MG63 (cell line): ENCODE measurements at places on chromosomes 6 and 20.
A peak's percentile ranks its signal among the peaks of the same experiment; 100 is the strongest.

DNA sequence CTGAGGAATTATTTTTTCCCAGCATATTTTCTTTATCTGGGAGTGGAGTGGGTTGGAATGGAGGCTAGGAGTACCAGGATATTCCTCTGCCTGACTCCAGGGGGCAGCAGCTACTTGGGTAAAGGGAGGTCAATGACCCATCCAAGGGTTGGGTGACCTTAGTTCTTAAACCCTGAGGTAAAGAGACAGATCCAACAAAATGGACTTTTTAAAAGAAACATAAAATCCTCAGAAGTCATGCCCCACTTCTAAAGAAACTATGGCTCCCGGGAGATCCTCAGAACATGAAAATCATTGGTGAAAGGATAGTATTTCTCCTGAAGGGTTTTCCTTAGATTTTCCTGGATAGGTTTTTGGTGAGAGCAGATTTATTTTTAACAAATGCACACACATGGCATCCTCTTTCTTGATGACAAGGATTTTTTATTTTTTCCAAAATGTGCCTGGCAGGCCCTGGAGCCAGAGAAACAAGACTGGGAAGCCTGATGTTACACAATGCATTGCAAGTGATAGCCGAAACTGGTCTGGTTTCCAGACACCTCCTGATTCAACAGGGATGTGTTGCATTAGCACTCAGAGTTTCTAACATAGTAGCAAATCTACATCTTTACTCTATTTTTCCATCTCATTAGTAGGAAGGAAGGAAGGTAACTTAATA lies 240.9 kb upstream of the BTBD3 start:
- peak; percentile 67 for DNase-seq

DNA sequence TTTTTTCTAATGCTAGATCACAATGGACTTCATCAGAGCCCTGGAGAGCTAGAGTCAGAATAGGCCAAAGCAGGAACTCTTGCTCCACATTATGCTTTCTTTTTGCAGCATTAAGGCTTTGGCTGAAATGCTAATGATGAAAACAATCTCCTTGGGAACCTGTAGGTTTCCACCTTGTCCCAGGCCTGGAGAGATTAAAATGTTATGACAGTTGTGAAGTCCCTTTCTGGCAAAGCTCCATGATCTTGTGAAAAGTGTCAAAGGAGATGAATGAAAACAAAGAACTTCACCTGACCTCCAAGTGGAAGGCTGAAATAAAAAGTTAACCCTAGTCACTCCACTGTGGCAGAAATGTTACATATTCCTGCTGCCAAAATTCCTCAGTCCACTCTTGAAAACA lies 64.0 kb upstream of the LRRC1 start:
- no peak for DNase-seq

DNA sequence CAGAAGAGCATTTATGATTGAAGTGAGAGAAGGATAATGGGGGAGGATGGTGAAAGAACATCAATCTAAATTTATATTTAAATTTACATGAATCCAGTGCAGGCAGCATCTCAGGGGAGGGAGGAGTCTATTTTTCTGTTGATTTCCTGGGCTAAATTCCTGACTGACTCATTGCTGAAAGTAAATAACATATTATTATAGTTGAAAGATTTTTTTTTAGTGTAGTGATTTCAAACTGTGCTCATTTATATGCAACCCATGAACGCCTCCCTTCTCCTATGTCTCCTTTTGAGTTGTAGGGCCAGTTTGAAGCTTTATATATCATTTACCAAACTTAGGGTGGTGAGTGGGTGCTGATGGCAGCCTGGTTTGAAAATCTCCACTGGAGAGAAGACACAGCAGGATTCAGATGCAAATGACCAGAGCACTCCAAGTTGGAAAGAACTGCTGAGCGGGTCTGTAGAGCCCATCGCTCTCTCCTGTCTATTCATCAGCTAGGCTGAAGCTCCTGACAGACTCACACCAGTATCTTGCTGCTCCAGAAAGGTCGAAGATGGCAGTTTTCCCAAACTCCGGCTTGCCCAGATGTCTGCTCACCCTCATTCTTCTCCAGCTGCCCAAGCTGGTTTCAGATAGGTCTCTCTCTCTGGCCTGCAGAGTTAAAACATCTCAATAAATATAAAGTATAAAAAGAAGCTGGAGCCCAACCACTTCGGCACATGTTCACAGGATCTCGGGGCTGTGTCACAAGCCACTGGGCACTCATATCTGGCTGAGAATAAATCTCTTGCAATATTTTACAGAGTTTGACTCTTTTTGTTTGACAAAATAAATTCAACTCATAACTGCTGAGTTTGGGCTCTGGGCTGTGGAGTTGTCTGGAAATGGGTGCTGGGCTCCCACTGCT lies 18.3 kb downstream of the BTN2A1 start:
- peak; percentile 10 for DNase-seq

DNA sequence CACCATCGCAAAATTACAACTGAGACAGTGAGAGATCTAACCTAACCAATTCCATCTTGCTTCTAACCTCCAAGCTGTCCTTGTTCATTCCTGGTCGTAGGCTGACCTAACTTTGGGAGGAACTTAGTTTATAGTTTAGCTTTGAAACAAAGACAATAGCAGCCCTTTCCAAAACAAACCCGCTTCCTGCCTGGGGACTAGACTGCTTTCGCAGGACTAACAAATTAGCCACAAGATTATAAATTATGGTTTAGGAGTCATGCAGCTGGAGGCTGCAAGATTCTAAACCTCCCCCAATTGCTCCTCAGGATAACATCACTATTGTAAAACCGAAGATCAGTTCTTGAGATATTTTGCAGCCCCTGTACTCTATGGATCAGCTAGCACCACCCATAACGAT lies 63.2 kb downstream of the TRIM27 start:
- no peak for DNase-seq

DNA sequence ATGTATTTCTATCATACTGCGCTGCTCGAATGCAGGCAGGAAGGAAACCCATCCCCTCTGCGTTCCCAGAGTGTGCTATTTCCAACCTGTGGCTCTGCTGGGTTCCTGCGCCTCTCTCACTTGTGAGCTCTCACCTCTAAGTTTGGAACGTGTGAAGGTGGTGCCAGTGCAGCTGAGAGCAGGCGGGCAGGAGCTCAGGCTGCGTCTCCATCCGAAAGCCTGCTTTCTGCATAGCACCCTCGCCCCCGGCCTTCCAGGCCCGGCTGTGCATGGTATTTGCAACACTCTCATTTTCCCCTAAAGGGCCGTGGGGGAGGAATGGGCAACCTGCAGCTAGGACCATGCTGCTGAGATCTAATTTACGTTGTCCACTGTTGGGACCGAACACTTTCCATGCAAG lies 288.0 kb upstream of the TSHZ2 start:
- DNase-seq: no peak

DNA sequence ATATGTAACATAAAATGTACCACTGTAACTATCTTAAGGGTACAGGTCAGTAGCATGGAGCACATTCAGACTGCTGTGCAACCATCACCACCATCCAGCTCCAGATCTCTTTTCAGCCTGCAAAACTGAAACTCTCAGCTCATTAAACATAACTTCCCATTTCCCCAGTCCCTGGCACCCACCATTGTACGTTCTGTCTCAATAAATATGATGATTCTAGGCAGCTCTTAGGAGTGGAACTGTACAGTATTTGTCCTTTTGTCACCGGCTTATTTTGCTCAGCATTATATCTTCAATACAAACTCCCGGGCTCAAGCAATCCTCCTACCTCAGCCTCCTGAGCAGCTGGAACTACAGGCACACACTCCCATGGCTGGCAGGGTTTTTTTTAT lies 1.5 kb downstream of the ZC3H12D start:
- DNase-seq: no peak

DNA sequence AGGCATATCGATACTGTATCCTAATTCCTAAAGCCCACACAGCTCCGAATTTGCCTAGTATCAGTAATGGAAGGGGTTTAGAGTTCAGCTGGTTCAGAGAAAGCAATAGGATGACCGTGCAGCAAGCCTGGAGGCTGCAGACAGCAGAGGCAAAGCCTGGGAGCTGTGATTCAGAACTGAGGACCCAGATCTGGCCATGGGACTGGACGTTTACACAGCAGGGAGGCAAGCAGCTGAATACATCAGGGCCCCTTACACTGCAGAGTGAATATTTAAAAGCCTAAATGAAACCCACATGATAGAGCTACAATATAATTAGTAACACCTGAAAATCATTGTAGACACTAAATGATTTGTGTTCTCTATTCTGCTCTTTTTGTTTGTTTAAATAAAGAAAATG lies 38.0 kb downstream of the ELOVL2 start:
- peak; percentile 43 for DNase-seq

DNA sequence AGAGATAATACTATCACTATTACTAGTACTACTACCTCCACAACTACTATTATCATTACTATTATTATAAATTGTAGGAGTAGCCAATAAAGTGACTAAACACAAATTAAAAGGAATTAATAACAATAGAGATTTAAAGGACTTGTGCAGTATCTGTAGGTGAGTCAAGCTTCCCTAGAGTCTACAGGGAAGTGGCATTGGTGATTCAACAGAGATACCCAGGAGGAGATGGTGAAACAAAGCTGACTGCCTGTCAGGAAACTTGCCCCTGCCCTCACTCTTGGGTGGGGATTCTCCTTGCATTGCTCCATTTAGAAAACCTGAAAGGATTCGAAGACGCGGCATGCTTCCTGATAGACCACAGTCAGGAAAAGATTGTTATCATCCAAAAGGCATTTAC lies 23.3 kb upstream of the BCLAF1 start:
- DNase-seq: no peak

DNA sequence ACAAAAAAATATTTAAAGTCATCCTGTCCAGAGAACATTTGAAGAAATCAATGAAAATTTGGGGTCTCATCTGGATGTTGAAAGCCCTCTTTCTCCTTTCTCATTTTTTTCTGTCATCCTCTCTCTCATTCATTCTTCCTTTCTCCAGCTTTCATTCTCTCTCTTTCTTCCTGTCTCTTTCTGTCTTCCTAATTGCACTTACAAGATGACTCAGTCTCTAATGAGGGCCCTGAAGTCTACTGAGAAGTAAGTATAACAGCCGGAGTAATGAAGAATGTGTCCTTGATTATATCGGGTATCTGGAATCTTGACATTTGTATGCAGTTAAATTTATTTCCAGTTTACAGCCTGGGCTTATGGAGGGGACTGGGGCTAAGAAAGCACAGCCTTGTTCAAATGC lies 232.2 kb upstream of the SULF2 start:
- DNase-seq: no peak

- DNase-seq: no peak
These were observed 29.7 kb downstream of the RPF2 start for GRCh38 chr6:111011360-111012142.

DNA sequence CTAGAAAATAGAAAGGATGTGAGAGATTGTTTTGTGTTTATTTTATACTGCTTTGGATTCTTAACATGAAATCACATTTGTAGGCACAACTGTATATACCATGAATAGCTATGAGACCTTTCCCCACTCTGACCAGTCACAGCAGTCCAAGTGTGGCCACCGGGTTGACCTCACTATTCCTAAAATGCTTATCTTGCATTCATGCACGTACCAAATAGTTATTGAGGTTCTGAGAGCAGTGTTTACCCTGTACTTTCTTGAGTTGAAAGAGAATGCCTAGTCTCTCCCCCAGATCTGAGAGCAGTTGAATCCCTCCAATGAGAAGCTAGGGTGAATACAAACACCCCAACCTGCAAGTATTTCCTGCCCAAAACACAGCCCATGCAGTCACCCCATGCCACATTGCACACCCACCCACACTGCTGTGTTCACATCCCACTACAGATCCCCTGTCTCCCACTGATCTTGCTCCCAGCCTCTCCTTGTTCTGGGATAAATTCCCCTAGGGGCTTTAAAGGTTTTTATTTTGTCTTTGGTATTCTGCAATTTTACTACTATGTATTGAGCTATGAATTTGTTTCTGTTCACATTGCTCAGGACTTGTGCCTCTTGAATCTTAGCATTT lies 51.6 kb downstream of the GOPC start:
- DNase-seq: no peak

GRCh38 chr6:111482188-111482958 lies 645 bp downstream of the REV3L start:
- DNase-seq: peak; percentile 61

- no peak for DNase-seq
These were observed 454.3 kb downstream of the BTBD3 start for GRCh38 chr20:12371990-12372389.

DNA sequence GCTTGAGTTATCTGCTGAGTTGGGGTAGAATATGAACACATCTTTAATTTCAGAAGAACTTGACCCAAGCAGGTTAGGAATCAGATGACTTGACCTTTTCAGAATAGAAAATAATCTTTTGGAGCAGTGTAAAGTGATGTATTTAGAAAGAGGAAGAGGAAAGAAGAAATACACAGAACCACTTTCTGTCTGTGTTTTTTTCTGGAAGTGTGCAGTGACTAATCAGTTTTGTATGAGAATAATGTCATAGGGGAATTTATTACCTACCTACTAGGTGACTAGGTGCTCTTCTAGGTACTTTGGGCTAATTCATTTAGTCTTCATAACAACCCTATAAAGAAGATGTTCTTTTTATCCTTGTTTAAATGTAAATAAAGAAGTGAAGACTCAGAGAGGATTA lies 3.0 kb downstream of the PPP1R14C start:
- no peak for DNase-seq

- no peak for DNase-seq
These were observed 119.4 kb upstream of the TSHZ2 start for GRCh38 chr20:52852714-52853113.

- DNase-seq: no peak
These were observed 5.2 kb upstream of the LIN28B start for GRCh38 chr6:104951677-104952076.

DNA sequence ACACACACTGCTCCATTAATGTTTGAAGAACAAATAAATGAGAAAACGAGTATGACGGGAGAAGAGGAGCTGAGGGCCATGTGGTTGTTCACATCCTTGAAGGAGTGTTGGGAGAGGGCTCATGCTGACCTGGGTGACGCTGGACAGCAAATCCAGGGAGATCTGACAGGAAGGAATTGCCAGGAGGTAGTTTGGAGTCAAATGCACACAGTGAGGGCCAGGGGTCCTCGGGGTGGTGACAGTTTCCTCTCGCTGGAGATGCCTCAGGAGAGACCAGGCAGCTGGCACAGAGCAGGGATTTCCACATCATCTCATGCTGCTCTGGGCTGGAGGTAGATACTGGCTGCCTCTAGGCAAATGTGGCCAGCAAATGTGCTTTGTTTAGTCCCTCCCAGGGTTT lies 2.0 kb upstream of the TMEM181 start:
- no peak for DNase-seq

GRCh38 chr6:33201147-33201545 lies 479 bp downstream of the SLC39A7 start:
- DNase-seq: peak; percentile 56

DNA sequence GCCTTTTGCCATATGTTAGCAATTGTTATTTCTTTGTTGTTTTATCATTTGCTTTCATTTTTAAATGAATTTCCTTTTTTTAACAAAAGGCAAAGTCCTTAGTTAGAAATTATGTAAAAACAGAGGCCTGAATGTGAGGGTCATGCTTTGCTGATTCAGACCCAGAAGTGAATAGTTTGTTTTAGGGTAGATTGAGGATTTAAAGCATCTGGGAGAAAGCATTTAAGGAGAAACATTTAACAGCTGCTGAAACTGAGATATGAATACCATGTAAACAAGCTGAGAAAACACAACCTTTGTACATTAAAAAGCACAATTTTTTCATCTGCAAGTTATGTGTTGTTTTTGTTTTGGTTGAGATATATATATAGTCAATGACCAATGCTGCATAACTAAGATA lies 8.0 kb downstream of the HTR1B start:
- no peak for DNase-seq
